Fibroblast of skin of scalp (primary cell): ENCODE measurements at places on chromosomes 1 and 21.

- DNase-seq = no peak
These were observed 21.9 kb upstream of the OVAAL start for GRCh38 chr1:180536821-180537372.

GRCh38 chr1:6183520-6183989 lies 3.4 kb upstream of the CHD5 start:
- peak; percentile 14 for DNase-seq

- DNase-seq = no peak
These were observed 8.3 kb downstream of the SHISAL2A start for GRCh38 chr1:52641307-52641706.

DNA sequence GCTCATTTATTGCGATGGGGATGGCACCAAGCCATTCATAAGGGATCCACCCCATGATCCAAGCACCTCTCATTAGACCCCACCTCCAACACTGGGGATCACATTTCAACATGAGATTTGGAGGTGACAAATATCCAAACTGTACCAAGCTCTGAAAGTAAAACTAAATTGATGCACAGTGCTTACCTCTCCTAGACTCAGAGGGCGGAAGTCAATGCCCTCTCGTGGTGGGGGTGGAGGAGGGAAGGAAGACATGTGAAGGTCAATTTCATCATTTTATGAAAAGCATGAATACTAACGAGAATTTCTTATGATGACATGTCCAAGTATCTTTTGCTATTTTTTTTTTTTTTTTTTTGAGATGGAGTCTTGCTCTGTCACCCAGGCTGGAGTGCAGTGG lies 120.0 kb downstream of the PGBD5 start:
- no peak for DNase-seq

DNA sequence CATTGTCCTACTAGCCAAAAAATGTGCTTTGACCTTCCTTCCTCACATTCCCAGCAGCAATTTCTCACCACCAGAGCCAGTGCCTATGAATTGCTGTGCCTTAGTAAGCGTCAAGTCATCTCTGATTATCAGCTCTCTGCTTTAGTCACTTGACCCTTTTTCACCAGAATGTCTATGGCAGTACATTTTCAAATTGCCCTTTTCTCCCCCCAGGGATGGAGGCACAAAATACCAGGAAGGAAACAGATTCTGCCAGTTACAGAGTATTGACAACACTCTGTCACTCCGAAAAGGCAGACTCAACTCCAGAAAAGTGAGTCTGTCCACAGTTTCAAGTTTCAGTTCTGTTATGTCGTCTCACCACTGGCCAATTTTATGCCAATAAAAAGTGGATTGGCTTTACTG lies 167.4 kb downstream of the TNFSF18 start:
- peak; percentile 18 for DNase-seq

DNA sequence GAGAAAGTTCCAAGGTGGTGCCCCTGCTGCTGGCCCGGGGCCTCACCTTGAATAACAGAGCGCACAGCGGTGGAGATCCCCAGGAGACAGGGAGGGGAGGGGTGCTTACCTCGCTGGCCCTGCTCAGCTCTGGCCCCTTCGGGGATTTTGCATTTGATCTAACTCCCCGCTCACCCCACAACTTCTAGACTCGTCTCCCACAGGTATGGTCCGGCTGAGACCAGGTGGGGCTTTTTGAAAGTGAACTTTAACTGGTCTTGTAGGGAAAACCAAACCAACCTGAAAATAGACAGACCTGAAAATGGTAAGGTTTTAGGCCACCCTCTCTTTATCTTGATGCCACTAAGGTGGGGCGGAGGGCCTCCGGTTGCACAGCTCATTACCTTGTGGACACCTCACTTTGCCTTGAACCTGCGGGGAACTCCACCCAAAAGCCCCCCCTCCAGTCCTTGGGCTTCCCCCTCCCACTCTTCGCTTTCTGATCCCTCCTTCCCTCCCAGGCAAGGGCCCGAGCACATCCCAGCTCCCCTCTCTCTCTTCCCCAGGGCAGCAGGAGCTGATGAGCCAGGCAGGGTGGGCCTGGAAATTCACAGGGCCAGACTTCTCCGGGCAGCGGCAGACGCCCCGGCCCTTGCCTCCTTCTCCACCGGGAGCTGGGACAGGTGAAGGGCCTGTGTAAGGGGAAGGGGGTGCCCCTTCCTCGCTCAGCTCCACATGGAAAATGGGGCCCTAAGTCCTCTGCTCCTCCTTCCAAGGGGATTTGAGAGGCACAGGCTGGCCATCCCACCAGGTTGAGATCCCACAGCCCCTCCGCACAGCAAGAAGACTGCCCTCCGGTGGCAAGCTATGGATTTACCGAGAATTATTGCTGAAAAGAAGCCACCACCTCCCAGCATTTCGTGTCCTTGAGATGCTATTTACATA lies 16.1 kb downstream of the TNFRSF8 start:
- peak; percentile 53 for DNase-seq

DNA sequence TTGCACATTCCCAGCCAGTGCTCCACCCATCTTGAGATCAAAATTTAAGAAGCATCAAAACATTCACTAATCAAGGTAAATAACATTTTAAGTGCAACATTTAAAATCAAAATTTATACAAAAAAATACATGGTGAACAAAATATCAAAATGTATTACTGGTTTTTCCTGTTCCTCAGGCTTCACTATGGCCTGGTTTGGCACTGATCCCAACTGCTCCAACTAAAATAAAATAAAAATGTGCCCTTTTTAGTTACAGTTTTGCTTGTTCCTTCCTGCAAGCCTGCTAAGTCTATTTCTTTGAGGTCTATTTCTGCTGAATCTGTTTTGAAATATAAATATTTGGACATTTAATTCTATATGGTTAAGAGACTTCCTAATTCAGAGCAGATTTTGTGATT lies 54.9 kb downstream of the ADAMTS1 start:
- DNase-seq = no peak

- DNase-seq = no peak
These were observed 18.7 kb downstream of the PSMB2 start for GRCh38 chr1:35622510-35623178.

DNA sequence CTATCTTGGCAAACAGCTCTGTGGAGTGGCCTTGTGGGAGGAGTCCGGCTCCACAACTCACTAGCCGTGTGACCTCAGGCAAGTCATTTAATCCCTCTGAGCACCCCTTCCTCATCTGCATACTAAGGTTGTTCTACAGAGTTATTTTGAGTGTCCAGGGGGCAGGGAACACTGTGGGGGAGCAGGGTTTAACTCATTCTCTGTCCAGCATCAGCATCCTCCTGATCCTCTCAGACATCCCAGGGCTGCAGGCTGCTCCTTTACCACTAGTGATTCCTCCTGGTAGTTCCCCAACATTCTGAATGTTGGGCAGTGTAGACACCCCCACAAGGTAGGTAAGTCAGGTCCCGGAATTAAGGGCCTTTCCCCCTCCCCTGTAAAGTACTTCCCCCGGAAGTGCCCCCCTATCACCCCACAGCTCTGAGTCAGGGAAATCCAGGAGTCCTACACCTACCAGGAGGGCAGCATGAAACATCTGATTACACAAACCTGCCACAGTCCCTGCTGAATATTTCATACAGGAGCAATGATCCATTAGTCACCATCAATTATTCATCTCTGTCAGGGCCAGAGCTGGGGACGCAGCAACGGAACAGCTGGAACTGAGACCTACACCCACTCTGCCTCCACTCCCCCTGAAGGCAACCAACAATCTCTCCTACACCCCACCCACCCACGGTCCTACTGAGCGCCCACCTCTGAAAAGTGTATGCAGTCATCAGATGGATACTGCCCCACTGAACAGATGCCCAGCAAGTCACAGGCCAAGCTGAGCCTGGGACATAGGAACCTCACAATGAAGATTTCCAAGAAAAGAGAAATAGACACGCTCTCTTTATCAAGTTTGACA lies 20.5 kb downstream of the SYT2 start:
- DNase-seq = no peak

GRCh38 chr1:20684651-20685050 lies 23.5 kb upstream of the DDOST start:
- no peak for DNase-seq

GRCh38 chr1:43368646-43369020 lies 822 bp upstream of the ELOVL1 start:
- peak; percentile 19 for DNase-seq

DNA sequence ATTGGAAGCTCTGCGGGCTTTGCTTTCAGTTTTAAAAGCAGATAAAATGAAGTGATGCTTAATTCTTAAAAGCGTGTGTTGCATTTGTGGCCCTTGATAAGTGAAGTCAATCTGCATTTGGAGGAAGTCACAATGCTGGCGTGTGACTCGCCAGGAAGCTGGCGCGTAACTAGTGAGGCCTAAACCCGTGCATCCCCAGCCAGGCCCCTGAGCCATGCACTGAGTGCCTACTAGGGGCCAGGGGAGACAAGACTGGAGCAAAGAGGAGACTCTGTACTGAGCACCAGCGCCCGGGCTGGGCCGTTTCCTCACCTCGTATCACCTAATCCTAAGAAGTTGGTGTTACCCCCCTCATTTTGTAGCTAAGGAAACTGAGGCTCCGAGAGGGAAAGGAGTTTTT lies 4.6 kb upstream of the DDOST start:
- DNase-seq = no peak

GRCh38 chr1:233227930-233228465 lies 67.5 kb downstream of the PCNX2 start:
- no peak for DNase-seq

GRCh38 chr1:194227161-194227560 lies 1040.7 kb upstream of the B3GALT2 start:
- DNase-seq = no peak

DNA sequence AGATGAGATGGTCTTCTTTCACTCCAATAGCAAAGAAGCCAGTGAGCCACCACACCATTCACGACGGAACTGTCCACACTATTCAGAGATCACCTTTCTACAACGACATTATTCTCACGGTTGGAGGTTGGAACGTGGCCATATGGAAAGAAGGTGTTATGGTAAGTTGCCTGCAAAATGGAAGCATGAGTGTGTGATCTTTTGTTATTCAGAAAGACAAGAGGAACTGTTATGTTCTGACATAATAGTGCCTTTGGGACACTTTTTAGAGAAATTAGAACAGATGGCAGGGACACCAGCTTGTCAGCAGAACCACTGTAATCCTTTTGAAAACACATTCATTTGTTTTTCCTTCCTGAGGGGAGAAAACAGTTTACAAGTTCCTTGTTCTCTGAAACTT lies 75.8 kb upstream of the MCOLN3 start:
- DNase-seq = no peak

- DNase-seq = no peak
These were observed 115.4 kb downstream of the DMRTB1 start for GRCh38 chr1:53574621-53575020.

DNA sequence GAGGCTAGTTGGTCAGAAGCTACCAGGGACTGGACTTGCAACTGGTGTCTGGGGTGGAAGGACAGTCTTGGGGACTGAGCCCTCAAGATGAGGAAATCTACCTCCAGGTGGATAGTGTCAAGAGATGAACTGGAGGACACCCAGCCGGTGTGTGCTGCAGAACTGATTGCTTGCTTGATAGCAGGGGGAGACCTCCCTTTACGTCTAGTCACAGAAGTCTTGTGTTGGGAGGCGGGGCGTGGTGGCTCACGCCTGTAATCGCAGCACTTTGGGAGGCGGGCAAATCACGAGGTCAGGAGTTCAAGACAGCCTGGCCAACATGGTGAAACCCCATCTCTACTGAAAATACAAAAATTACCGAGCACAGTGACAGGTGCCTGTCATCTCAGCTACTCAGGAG lies 4.9 kb downstream of the RCC2 start:
- no peak for DNase-seq

GRCh38 chr1:154520333-154520732 lies 18.1 kb upstream of the SHE start:
- no peak for DNase-seq

DNA sequence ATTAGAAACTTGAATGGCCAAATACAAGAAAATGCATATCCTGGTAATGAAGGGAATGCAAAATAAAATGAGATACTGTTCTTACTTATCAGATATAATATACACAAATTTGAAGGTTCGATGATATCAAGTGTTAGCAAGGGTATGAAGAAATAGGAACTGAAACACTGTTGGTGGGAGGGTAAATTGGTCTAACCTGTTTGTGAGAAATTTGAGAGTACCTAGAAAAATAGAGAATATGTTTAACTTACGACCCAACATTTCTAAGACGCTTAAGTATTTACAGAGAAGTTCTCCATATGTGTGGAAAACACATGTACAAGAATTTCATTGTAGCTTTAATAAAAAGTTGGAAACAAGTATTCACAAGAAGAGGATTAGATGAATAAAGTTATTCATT lies 25.9 kb downstream of the ATG4C start:
- DNase-seq = no peak

DNA sequence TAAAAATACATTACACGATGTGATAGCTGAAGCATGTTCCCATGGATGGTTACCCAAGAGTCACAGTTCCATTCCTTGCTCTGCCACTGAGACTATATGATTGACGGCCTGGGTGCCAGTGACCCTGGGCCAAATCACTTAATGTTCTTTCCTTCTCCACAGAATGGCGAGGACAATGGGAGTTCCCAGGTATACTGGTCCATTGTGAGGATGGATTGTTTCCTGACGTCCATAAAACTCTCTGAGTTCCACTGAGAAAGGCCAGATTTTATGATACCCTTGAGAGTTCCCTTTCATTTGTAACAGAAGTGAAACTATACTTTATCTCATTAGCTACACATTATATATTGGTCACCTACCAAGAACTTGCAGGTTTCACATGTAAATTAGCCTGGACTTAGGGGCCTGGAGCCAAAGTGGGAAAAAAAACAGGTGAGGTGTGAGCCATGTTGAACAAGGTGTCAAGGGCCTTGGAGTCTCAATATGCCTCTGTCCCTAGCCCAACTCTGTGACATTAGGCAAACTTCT lies 502.2 kb upstream of the DAB1 start:
- no peak for DNase-seq

DNA sequence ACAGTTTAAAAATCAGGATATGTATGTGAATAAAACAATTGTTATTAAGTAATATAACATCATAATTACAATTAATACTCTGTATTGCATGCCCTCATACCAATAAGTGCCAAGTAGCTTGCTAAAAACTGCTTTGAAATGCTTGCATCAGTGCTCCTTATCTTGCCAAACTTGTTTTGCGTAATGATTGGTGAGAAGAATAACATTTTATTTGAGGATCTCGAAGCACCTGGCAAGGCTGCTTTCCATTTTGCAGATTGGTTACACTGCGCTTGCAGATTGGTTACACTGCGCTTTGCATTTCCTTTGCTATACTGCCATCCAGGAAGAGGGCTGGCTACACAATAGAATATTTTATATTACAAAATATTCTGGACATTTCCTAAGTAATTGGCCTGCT lies 1.7 kb upstream of the PBX1 start:
- DNase-seq = no peak

- peak; percentile 65 for DNase-seq
These were observed at the start of gene KIAA1614 for GRCh38 chr1:180912801-180913565. Gene KIAA1614 (plus strand): TSS chr1:180912897. CDS start chr1:180913244, 347 bp downstream.

- no peak for DNase-seq
These were observed 99.7 kb upstream of the IRF2BP2 start for GRCh38 chr1:234709473-234710228.
